ENCODE measurements at places on chromosomes 1 and 21.

DNA sequence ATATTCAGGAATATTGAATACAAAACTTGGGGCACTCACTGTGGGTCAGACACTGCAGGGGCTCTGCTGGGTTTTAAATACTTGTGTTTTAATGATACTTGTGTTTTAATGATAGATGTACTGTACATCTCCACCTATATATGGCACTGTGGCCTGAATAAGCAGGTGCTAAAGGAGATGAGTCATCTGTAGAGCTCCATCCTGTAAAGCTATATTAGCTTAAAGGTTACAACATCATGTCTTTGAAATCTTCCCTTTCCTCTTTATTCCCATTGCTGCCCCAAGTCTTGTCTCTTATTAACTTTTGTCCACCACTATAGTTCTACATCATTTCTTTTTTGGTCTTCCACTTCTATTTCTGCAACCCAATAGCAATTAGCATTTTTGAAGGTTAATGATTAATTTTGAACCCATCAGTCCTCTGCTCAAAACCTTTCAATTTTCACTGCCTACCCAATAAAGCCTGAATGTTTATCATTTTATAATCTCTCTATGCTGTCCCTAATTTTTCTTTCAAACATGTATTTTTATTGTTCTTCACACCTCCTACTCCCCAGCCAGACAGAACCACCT lies 113.3 kb upstream of the PTGFR start:
- DNase-seq, result no peak

GRCh38 chr1:24793447-24794129 lies 48.3 kb downstream of the CLIC4 start:
- DNase-seq, result no peak

DNA sequence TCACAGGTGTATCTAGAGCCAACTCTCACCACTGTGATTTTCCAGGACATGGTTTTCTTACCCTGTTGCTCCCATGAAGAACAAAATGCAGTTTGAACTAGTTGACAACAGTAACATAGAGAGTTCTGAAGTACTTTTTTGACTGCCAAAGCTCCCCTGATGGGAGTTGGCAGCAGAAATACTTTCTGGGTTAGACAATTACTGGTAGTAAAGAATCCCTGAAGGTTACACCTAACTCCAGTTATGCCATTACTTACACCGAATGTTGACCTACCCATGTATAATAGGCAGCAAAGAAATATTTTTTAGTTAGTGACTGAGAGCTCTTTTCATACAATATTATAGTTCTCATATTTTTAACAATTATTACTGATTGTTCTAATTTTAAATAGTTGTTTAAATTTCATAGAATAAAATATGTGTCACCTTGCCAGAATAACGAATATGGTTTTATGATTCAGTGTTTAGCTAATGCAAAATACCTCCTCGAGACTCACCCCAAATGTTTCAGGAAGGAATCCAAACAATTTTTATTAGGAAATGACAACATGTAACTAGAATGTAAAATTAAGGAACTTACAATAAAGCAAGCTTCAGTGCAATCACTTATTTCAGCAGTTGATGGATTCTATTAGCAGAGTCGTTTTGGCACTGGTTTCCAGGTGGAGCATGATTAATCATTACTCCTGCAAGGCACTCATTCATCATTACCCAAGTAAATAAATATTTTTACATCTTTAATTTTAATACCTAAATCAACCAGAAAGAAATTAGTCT lies 237.6 kb downstream of the MRPL39 start:
- DNase-seq, result no peak

GRCh38 chr1:3401585-3402257 lies 52.7 kb upstream of the ARHGEF16 start:
- no peak for DNase-seq

DNA sequence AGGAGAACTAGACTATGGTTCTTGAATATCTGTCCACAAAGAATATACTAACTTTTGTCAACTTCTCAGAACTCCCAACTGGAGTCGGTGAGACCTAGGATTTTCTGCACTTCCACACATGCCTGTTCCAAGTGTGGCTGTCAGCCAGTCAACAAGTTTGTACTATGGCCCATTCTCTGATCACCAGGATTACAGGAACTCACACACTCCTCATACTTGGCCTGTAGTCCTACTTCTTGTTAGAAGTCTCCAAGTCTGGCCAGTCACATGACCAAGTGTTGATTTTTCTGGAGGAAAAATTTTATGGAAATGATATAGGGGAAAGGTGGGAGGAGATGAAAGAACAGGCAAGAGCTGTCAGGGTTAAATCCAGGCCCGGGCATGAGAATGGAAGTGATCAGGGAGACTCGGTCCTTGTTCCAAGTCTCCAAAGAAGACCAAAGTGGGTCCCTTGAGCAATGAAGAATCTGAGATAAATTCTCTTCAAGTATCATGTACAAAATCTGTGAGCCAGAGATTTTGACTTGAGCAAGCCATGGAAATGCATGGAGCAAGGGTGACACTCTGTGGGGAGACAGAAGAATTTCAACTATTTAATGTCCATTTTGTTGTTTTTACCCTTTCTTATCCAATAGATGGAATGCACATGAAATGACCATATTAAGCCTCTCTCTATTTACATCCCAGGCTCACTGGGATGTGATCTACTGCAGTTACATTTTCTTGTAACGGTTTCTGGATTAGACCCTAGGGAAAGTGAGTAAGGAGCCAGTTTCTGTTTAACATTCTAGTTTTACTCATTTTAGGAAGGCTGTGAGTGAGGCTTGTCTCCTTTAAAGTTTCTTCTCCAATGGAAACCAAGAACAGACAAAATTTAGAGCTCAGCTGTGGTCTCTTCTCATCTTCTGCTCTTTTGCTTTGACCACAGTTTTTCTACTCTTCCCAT lies 320.9 kb downstream of the ASTN1 start:
- peak; percentile 2 for DNase-seq

DNA sequence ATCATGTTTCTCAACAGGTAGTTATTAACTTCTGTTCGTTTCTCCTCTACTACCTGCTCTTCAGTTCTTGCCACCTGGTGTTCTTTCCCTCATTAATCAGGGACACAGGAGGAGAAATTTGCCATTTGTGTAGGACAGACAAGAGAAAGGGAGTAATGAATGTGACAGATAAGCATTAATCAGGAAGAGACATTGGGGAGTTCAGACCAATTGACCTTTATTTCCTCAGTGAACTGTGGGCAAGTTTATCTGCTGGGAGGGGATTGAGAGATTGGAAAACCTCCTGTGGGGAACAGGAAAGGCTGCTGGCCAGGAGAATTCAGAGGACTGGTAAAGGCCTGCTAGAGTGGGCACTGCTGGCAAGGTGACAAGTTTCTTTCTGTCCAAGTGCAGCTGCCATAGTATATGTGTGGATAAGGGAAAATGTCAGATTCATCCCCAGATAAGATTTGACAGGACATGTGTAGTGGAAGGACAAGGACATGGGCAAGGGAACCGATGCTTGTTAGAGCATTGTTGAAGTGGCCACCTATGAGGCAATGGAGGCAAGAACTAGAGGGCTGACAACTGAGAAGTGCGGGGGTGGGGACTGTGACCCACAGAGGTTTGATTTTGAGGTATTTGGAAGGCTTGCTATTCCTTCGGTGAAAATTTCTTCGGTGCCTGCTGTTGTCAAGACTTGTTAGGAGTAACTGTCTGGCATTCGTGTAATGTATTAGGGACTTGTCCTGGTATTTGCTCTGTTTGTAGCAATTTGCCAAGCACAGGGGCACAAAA lies 12.6 kb downstream of the SZT2 start:
- DNase-seq, result no peak

GRCh38 chr1:2611031-2611501 lies 21.8 kb downstream of the MMEL1 start:
- DNase-seq, result no peak

GRCh38 chr1:230391776-230392535 lies 34.2 kb downstream of the PGBD5 start:
- DNase-seq, result no peak

DNA sequence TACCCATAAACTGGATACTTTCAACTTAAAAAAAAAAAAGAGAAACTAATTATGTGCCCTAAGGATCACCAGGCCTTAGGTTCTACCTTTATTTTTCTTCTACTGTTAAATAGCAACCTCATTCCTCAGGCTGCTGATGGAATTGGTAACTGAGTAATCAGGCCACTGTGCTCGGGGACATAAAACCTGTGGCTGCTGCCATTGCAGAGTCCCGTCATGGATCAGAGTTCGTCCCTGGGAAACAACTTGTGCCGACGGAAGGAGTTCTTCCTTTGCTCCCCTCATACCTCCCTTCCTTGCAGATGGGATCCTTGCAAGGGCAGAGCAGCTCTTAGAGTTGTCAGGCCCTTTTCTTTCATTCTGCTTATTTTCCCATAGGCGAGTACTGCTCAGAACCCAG lies 123.6 kb downstream of the PBX1 start:
- no peak for DNase-seq

DNA sequence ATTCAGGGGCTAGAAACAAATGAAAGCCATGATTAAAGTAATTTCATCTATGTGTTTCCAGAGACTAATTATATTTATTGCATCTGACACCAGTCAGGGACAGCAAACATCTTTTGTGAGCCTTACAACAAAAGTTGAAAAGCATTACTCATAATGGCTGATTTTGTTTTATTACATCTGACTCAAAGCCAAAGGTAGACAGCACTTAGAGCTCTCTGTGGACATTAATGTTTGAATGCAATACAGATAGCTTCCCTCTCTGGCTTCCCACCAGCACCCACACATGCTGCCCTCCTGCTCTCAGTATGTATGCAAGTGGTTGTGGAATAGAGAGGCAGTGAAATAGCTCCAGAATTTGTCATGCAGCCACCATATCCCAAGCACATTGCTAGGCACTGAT lies 198.7 kb downstream of the SETD4 start:
- DNase-seq, result no peak

- no peak for DNase-seq
Measured at GRCh38 chr21:37257511-37257966, 9.6 kb downstream of the VPS26C start.

- no peak for DNase-seq
Measured at GRCh38 chr1:107357376-107357775, 216.5 kb downstream of the NTNG1 start.

DNA sequence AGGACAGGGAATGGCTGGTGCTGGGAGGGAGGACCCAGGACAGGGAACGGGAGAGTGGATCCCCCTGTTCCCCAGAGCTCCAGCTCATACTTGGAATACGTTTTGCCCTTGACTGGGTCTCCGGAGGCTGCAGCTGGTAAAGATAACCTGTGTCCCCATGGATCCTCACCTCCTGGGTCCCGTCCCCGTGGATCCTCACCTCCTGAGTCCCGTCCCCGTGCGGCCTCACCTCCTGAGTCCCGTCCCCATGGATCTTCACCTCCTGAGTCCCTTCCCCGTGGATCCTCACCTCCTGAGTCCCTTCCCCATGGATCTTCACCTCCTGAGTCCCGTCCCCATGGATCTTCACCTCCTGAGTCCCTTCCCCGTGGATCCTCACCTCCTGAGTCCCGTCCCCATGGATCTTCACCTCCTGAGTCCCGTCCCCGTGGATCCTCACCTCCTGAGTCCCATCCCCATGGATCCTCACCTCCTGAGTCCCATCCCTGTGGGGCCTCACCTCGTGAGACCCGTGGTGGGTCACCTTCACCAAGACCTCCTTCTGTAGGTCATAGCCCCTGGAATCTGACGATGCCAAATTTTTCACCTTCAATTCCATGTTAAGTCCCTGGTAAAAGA lies 61.4 kb downstream of the SCCPDH start:
- no peak for DNase-seq

DNA sequence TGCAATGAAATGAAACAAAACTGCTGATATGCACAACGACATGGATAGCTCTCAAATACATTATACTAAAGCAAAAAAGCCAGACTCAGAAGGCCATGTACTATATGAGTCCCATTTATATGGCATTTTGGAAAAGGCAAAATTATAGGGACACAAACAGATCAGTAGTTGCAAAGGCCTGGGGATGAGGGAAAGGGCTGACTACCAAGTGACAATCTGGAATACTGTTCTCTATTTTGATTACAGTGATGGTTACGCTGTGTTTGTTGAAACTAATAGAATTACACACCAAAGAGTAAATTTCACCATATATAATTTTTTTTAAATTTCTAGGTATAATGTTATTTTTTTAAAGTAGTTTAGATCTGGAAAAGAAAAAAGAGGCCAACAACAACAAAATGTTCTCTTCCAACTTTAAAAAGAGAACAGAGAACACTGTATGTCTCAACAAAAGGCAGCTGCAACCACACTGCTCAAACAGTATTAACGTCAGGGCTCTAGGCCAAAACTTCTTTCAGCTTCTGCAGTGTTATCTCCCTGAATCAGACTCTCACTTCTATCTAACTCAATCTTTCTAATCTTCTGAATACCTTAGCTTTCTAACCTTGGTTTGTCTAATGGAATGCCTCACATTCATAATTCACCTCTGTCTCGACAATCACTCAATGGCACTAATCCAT lies 75.8 kb downstream of the FOXJ3 start:
- no peak for DNase-seq

- no peak for DNase-seq
Measured at GRCh38 chr1:223319905-223320580, 43.9 kb downstream of the SUSD4 start.

- DNase-seq, result no peak
Measured at GRCh38 chr21:39003982-39004633, 179.1 kb downstream of the PSMG1 start.

DNA sequence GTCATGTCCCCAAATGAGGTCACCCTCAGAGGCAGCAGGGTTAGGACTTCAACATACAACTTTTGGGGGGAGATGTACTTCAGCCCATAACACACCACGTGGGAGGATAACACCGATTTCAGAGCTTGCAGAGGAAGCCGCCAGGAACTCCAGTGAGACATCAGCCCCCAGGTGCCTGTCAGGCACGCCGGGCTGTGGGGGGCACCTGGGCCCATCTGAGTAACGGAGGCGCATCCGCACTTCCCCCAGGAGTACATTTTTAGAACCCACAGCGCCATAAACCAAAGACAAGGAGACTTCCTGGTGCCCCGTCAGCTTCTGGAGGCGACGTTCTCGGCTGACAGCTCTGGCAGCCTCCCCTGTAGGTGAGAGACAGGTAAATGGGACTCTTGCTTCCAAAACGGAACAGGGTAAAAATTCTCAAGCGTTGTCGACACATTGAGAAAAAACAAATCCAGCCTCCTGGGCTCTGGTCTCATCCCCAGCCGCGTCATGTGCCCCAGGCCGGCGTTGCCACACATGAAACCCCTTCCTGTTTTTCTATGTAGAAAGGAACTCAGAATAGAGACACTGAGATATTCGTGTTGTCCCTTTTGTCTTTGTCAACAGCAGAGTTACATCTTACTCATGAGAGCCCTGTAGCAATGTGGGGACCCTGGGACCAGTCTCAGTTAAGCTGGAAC lies 93.3 kb downstream of the PDE9A start:
- no peak for DNase-seq

- DNase-seq, result no peak
Measured at GRCh38 chr1:19348441-19349198, 36.5 kb downstream of the SLC66A1 start.

Data from T-helper 2 cell (primary cell).